ENCODE measurements at places on chromosomes 11 and 22. TPM values are rescaled to one million over a fixed set of nuclear protein-coding genes. Genes with fewer than 3 reads are reported as not detected.

- no peak for DNase-seq
These were observed 3.7 kb upstream of the MIEF1 start for GRCh38 chr22:39498368-39498767.

Gene C22orf31
- total RNA-seq, result 0.62 TPM

DNA sequence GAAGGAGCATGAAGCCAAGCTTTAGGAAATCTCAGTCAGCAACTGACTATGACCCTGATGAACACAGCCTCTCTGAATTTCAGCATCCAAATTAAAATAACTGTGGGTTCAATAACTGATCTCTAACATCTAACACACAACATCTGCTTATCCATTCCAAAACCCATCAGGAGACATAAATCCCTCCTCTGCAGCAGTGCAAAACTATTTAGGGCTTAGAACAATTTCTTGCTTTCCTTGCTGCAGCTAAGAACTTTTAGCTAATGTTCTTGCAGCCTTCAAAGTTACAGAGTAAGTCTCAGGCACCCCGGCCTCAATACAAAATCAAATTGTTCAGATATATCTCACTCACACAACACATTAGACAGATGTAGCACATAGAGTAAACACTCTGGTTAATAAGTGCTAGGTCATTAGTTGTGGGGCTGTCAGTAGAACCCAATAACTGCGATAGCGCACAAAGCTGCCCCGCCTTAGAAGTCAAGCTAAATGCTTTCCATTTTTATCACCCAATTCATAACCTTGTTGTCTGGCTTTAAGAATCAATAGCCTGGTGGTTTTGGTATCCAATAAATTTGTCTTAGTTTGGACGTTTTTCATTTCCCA is 139.6 kb downstream of the LARGE1 start:
- peak; percentile 24 for DNase-seq

DNA sequence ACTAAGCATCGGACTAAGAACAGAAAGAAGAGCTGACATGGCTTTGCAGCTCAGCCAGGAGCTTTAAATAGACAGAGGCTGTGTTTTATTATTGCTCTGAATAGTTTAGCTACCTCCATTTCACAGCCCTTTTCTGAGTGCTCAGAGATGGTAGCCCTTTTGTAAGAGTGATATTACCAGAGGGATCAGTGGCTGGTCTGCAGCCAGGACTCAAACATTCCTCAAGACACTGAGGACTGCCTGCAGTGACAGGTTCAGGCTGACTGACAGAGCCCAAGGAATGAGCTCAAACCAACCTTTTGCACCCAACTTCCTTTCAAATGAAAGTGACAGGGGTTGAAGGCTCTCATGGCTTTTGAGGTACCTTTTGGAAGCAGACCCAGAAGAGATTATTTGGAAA is 189.0 kb downstream of the DDX10 start:
- peak; percentile 61 for DNase-seq

Gene ABCC8
- 7.8 TPM for total RNA-seq

GRCh38 chr22:30285846-30286200 is 3.5 kb downstream of the CASTOR1 start:
- DNase-seq, result no peak

- no peak for DNase-seq
These were observed 7.3 kb downstream of the HEPHL1 start for GRCh38 chr11:94028436-94028835.

DNA sequence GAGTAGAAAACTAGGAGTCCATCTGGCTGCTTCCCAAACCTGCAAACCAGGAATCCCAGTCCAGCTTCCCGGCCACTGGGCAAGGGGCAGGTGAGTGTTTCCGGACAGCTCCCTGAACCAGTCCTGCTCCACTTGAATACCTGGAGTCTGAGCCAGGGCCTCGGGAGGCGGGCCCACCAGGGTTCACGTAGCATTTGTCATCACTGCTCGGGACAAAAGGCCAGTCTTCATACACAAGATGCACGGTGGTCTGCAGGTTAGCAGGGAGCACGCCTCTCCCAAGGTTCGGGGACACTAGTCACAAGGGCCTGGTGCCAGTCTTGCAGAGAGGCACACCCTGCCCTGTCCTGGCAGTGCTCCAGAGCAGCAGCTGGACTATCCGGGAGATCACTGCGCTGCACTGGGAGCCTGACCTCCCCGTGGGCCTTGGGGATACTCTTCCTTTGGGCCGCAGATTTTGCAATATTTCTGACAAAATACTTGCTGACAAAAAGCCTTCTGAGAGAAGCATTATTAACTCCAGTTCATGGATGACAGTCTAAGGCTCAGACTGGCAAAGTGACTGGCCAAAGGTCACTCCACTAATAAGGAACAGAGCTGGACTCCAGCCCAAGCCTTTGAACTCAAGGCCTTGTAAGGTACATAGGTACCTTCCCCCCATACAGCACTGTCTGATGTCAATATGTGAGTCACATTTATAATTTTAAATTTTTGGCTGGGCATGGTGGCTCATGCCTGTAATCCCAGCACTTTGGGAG is 25.1 kb downstream of the CD6 start:
- DNase-seq, result peak; percentile 45

DNA sequence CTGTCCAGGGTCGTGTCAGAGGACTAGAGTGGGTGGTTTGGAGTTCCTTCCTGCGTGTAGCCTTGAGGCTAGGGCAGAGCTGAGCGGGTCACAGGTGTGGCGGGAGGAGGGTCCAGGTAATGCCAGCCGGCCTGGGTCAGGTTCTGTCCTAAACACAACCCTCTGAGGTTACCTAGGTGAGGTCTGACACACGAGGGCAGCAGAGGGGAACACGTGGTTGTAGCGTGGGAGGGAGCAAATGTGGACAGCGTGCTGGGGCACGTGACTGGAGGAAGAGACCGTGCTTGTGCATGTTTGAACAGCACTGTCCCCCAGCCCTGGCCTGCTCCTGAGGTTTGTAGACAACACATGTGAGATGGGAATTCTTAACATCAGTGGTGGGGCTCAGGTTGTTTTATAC is 13.1 kb downstream of the MOV10L1 start:
- DNase-seq, result no peak

DNA sequence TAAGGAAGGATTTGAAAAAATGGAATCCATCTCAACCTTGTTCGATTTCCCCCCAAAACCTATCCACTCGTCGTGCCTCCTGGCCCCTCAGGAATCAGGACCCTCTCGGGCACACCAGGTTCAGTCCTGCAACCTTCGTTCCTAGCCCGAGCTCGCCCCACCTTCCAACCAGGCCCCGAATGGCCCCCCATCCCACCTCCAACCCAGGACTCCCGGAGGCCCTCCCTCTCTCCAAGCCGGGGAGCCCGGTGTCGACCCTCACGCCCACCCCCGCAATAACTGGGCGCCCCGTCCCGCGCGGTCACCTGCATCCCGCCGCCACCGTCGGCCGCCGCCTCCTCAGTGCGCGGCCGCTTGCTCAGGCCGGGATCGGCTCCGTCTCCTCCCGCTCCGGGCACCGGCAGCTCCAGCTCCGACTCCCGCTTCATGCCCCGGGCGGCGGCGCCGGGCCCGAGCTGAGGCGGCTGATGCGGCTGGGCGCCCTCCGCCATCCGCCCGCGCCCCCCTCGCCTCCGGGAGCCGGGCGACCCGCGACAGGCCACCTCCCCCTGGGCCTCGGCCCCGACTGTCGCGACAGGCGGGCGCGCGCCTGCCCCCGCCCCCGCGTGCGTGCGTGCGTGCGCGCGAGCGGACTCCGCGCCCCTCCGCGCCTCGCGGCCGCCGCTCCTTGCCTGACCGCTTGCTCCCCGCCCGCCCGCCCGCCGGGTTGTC is 534 bp downstream of the RBFOX2 start:
- no peak for DNase-seq

DNA sequence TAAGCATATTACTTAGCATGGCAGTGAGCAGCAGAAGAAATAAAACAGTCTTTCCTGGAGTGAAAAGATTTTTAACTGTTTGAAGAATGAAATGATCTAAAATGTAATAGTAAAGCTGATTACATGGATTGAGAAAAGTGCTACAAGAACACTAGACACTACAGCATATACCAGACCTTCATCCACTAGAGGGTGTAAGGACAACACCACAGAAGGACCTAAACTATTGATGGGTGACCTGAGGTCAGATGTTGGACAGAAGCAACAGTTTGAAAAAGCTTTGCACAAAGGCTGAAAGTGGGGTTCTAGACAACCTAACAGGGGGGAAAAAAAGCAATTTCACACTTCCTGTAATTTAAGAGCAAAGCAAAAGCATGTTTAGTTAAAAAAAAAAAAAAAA is 97.7 kb downstream of the RBFOX2 start:
- peak; percentile 85 for DNase-seq

DNA sequence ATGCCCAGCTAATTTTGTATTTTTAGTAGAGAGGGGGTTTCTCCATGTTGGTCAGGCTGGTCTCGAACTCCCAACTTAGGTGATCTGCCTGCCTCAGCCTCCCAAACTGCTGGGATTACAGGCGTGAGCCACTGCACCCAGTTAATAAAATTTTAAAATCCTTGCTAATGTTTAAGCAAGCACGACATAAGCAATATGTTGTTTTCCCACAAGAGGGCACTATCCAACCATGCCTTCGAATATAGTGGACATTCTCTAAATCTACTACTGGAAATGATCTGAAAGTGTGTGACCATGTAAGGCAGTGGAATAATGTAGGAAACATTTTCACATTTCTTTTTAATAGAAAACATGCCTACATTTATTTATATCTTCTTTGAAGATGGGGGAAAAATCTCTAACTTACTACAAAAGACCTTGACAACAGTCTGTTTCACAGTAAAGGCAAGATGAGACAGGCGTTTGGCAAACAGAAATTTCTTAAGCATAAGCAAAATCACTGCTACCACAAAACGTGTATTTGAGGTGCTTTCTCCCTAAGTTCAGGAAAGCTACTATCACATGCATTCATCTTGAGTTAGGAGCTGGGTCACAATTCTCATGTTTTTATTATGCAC is 38.2 kb downstream of the PITPNB start:
- peak; percentile 90 for DNase-seq

Gene SHANK2
- 5.9 TPM for total RNA-seq

GRCh38 chr11:117221775-117222517 is 9.9 kb downstream of the PCSK7 start:
- DNase-seq, result peak; percentile 95

Gene RASSF10
- 4.8 TPM for total RNA-seq

Gene ART1
- 4.2 TPM for total RNA-seq

Gene EML3
- 11.2 TPM for total RNA-seq

DNA sequence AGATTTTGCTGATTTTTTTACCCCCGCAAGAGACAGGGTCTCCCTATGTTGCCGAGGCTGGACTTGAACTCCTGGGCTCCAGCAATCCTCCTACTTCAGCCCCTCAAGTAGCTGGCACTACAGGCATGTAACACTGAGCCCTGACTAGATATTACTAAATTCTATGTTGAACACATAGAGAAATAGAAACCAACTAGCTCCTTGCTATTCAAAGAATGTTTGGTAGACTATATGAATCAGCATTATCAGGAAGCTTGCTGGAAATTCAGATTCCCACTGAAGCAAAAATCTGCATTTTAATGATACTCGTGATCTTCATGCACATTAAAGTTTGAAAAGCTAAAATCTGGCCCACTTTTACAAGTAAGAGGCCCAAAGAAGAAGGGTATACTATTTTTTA is 11.9 kb downstream of the TMEM41B start:
- DNase-seq, result no peak

DNA sequence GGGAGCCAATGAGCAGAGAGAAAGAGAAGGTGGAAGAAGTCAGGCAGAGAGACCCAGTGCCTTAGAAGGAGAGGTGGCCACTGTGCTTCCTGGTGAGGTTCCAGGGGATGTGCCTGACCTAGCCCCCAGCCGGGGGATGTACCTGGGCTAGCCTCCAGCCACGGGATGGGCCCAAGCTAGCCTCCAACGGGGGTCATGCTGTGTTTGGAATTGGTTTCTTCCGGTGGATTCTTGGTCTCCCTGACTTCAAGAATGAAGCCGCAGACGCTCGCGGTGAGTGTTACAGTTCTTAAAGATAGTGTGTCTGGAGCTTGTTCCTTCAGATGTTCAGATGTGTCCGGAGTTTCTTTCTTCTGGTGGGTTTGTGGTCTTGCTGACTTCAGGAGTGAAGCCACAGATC is 6.9 kb upstream of the SMIM38 start:
- no peak for DNase-seq

DNA sequence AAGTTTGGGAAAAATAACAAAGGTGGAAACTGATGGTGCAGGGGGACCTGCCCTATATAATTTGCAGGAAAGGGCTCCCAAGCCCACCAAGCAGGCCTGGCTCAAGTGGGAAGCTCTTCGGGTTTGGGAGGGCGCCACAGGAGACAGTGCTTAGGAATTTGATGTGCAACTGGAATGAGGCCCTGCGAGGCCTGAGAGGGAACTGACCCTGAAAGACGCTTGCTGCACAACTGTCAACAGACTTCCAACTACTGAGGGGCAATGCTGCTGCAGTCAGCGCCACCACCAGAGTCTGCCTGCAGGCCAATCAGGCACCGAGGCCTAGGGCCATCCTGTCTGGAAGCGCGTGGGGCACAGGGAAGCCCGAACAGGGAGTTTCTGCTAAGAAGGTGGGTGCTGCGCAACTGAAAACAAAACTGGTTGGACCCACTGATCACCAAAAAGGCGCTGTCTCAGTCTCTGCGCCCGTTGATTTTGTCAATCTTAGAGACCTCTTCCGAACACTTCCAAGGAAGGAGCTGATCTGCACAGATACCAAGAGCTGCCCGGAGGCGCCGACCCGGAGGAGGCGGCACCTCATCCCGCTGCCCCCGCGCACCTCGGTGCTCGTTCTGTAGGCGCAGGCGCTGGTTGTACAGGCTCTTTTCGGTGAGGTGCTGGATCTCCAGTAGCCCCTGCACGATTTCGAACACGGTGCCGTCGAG is 667 bp downstream of the DGCR6L start:
- DNase-seq, result no peak
